ENCODE measurements at places on chromosomes 4 and X. TPM values are rescaled to one million over a fixed set of nuclear protein-coding genes. Genes with fewer than 3 reads are reported as not detected.

Gene BGN
- 6.0 TPM for total RNA-seq

Gene PLXNB3
- total RNA-seq, result 3.5 TPM

Gene STBD1
- total RNA-seq, result 3.5 TPM

Gene GPRIN3
- 0.20 TPM for total RNA-seq

Gene AWAT2
- not detected for total RNA-seq

Gene MAGEA1
- total RNA-seq, result not detected

Gene FSTL5
- total RNA-seq, result not detected

Gene ADGRG4
- 0.10 TPM for total RNA-seq

Gene BANK1
- total RNA-seq, result 0.47 TPM

Gene NLGN3
- total RNA-seq, result not detected

Gene SRPX
- total RNA-seq, result 164 TPM

Gene TEX11
- not detected for total RNA-seq

Gene TSPAN7
- total RNA-seq, result 2.7 TPM

Gene IBSP
- total RNA-seq, result not detected

Gene RBM46
- total RNA-seq, result not detected

Gene GAGE1
- total RNA-seq, result not detected

Gene FOXR2
- total RNA-seq, result not detected

Measured in mammary microvascular endothelial cell (primary cell).